ENCODE measurements at places on chromosomes 12 and 14. TPM values are rescaled to one million over a fixed set of nuclear protein-coding genes. Genes with fewer than 3 reads are reported as not detected.

TMEM63C gene
- total RNA-seq: not detected

IAPP gene
- not detected for total RNA-seq

RNF212B gene
- total RNA-seq: not detected

- H3K36me3 ChIP-seq: no peaks in the 10 kb centered on the region
- no peak overlapping the region for H3K4me3 ChIP-seq
- no peaks in the 10 kb centered on the region for H3K27me3 ChIP-seq
These were observed 103.6 kb downstream of the NTF3 start for GRCh38 chr12:5535541-5535940.

DNA sequence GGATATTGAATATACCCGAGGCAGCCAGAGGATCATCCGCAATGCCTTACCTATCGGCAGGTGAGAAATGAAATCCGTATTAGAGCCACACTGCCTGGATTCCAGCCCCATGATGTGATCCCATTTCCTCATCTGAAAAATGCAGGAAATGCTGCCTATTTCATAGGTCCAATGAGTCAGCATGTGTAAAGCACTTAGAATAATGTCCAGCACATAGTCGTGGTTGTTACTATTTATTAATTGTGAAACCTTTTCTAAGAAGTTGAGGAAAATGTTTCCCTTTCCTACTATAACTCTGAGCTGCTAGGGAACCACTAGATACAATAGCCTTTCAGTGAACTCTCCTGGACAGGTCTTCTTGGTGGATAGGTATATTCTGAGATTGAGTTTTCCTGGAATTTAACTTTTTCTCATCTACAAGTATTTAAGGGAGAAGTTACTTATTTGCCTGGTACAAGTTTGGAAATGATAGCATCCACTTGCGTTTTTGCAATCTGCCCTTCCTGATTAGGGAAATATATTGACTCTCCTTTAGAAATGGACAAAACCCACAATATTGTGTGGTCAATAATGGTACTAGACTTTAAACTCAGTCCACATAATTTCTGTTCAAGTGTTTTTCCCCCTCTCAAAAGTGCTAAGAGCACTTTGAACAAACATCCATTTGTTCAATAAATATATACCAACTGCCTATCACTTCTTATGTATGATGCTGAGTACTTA, 12.2 kb downstream of the POLR3B start:
- no peak overlapping the region for H3K4me3 ChIP-seq
- peaks cover 13% of the 10 kb centered on the region for H3K36me3 ChIP-seq
- no peaks in the 10 kb centered on the region for H3K27me3 ChIP-seq
- no peaks in the 10 kb centered on the region for H3K4me1 ChIP-seq
- H3K27ac ChIP-seq: no peak overlapping the region
- no peak for DNase-seq

BMP4 gene
- total RNA-seq: 7.8 TPM

- no peak overlapping the region for H3K27ac ChIP-seq
- H3K27me3 ChIP-seq: no peaks in the 10 kb centered on the region
- no peaks in the 10 kb centered on the region for H3K4me1 ChIP-seq
- DNase-seq: no peak
- no peaks in the 10 kb centered on the region for H3K36me3 ChIP-seq
These were observed 60.0 kb downstream of the TMTC2 start for GRCh38 chr12:82746668-82747067.

- H3K4me3 ChIP-seq: no peak overlapping the region
- no peak overlapping the region for H3K27ac ChIP-seq
- no peak for DNase-seq
- no peaks in the 10 kb centered on the region for H3K36me3 ChIP-seq
These were observed 44.2 kb upstream of the PRMT8 start for GRCh38 chr12:3446653-3447270.

DNA sequence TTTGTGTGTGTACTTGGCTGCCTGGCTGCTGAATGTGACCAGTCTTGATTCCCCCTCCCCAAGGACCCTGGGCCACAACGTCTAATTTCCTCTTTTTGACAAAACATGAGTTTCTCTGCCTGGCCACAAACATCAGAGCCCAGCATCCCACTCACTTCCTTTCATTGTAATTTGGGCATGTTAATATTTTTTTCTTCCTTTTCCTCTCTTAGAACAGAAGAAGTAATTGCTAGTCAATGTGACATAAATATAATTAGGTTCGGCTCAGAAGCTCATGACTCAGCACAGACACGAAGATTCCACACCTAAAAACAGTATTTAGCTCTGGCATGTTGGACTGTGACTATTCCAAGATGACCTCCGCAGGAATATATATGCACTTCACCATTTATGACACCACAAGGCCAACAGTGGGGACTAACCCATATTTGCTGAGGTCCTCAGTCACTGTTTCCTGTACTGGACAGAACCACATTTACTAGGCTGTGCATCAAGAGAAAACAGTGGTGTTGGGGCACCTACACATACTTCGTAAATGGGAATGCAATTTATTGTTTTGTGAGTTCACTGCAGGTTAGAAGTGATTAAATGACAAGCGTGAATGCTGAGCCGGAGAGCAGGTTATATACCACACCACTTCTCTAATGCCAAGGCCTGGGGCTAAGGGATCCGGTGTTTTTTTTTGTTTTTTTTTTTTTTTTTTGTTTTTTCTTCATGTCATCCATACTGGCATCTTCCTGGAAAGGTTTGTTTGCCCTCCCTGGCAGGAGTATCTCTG, 4.2 kb downstream of the GSG1 start:
- DNase-seq: no peak
- peak overlapping the region; percentile 86 for H3K27ac ChIP-seq
- H3K27me3 ChIP-seq: no peaks in the 10 kb centered on the region
- no peaks in the 10 kb centered on the region for H3K36me3 ChIP-seq

- H3K27ac ChIP-seq: no peak overlapping the region
- no peaks in the 10 kb centered on the region for H3K36me3 ChIP-seq
- no peaks in the 10 kb centered on the region for H3K27me3 ChIP-seq
- no peaks in the 10 kb centered on the region for H3K4me1 ChIP-seq
These were observed 991.9 kb downstream of the TMEM121 start for GRCh38 chr14:106518054-106518943.

DNA sequence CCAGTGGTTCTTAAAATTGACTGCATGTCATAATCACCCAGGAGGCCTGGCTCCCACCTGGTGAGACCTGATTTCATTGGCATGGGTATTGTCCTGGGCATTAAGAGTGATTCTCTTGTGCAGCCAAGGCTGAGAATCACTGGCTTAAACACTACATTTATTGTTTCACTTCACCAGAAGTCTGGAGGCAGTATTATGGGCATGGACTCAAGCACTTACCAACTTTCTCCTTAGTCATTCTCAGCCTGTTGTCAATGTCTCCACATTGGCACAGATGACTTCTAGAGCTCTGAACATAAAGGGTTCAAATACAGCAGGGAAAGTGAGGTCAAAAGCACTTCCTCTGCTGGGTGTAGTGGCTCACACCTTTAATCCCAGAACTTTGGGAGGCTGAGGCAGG, 25.6 kb upstream of the GCH1 start:
- H3K27ac ChIP-seq: no peak overlapping the region
- H3K27me3 ChIP-seq: no peaks in the 10 kb centered on the region
- no peak for DNase-seq
- H3K36me3 ChIP-seq: no peaks in the 10 kb centered on the region
- H3K4me3 ChIP-seq: no peak overlapping the region

DNA sequence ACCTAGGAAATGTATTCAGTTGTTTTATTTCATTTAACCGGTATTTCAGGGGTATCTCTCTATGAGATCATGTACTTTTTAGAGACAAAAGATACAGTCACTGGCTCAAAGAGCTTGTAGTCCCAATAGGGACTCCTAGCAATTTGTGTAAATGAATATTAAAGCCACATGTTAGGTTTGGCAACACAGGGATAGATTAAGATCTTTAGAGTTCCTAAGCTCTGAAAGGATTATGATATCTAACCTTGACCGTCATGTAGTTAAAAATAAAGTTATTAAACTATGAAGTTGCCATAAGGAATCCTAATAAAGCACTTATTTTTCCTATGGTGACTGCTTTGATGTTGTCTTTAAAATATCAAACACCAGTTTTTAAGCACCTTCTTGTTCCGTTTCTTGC, 100.4 kb upstream of the FGD4 start:
- no peak overlapping the region for H3K27ac ChIP-seq
- H3K27me3 ChIP-seq: no peaks in the 10 kb centered on the region
- H3K36me3 ChIP-seq: no peaks in the 10 kb centered on the region
- DNase-seq: no peak
- H3K4me3 ChIP-seq: no peak overlapping the region

DNA sequence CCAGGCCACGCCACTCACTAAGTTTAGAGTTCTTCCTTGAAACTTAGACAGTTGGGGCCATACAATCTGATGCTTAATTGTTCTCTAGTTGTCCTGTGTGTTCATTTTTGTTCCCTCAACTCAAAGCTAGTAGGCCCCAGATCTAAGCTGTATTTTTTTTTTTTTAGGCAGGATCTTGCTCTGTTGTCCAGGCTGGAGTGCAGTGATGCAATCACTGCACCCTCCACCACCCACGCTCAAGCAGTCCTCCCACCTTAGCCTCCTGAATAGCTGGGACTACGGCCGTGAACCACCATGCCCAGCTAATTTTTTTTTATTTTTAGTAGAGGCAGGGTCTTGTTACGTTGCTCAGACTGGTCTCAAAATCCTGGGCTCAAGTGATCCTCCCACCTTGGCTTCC, 7.5 kb downstream of the TNFRSF1A start:
- no peaks in the 10 kb centered on the region for H3K4me1 ChIP-seq
- H3K27ac ChIP-seq: peak overlapping the region; percentile 98
- H3K36me3 ChIP-seq: peaks cover 58% of the 10 kb centered on the region
- DNase-seq: no peak
- no peak overlapping the region for H3K4me3 ChIP-seq
- H3K27me3 ChIP-seq: no peaks in the 10 kb centered on the region

GRCh38 chr12:84058136-84058535, 854.5 kb downstream of the SLC6A15 start:
- no peaks in the 10 kb centered on the region for H3K4me1 ChIP-seq
- no peak overlapping the region for H3K27ac ChIP-seq
- no peak overlapping the region for H3K4me3 ChIP-seq
- no peaks in the 10 kb centered on the region for H3K27me3 ChIP-seq
- no peak for DNase-seq
- H3K36me3 ChIP-seq: no peaks in the 10 kb centered on the region

- no peak for DNase-seq
- no peaks in the 10 kb centered on the region for H3K36me3 ChIP-seq
- H3K27ac ChIP-seq: no peak overlapping the region
- H3K4me1 ChIP-seq: no peaks in the 10 kb centered on the region
These were observed 6.1 kb upstream of the FGF6 start for GRCh38 chr12:4451694-4452093.

CCDC60 gene
- total RNA-seq: not detected

MORN3 gene
- 0.35 TPM for total RNA-seq

DNA sequence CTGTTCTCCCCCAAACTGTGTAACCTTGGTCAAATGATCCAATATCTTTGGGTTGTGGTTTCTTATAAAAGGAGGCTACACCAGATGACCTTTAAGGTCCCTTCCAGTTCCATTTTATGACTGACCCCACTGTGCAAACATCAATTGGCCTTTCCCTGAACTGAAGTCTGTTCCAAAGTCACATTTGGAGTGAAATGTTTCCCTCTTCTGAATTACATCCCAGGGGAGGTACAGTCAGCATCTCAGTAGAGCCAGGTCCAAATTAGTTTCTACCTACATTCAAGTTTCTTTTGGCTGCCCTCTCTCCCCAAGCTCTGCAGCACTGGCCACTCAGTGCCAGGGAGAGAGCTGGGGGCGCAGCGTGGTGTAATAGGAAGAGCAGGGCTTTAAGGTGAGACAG, 34.4 kb downstream of the LIMA1 start:
- peak overlapping the region; percentile 12 for H3K27ac ChIP-seq
- H3K4me3 ChIP-seq: no peak overlapping the region
- DNase-seq: no peak
- peaks cover 6% of the 10 kb centered on the region for H3K36me3 ChIP-seq

Data from right atrium auricular region (tissue), 2 donors.